ENCODE measurements at places on chromosomes 5 and 9.
A peak's percentile ranks its signal among the peaks of the same experiment; 100 is the strongest.

DNA sequence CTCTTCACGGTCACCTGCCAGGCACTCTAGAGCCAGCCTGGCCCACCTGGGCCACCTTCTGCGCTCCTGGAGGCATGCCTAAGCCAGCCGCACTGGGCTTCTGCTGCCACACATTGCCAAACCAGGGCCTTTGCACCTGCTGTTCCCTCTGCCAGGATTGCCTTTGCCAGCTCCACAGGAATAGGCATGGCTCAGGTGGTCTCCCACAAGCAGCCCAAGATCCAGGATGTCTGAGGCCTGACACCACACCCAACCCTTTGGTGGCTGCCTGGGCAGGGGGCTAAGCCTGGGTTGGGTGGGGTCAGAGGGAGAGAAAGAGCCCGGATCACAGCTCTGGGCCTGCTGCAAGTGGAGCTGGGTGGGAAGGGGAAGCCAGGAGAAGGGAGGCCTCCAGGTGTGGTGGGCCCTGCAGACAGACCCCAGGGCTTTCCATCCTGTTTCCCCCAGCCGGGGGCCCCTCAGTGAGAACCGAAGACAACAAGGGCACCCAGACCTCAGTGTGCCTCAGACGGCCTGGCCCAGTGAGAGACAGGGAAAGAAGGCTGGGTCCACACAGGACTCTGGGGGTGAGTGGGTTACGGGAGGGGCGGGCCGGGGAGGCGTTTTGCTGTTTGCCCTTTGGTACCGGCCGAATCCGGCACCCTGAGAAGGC is 672 bp upstream of the SUSD3 start:
- no peak for DNase-seq

DNA sequence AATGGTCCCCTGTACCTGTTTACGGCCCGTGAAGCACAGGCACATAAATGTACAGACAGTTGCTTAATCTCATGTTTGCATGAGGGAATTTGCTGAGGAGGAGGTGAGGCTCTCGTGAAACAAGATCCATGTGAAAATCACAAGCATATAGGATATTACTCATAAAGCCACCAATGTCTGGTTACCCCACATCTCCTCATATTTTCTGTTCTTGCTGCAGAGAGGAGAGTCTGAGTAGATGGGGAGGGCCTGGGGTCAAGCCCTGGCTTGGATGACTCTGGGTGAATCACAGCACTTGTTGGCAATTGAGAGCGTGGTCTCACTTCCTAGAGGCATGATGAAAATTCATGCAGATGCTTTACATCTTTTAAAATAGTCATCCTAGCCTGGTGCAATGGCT is 975 bp downstream of the AGXT2 start:
- no peak for DNase-seq

DNA sequence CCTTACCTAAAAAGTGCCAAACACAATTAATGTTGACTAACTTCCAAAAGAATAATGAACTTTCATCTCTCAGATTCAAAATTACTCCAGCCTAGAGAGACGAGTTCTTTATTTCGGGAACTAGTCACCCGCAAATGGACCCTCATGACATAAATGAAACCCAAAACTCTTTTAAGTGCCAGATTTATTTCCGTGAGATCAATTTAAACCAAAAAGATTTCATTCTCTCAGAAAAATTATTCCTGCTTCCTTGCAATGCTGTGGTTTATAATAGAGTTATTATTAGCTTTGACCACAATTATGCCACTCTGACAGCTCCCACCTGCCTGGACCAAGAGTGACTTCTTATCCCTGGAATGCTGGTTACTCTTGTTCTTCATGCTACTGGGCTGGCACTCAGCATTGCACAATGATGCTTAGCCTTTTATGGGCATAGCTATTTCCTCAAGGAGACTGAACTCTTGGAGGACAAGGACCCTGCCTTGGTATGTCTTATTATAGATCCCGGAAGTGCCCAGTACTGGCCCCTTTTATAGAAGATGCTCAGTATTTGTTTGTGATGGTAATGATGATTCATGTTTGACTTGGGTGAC is 183.5 kb downstream of the SNX18 start:
- DNase-seq, result no peak

DNA sequence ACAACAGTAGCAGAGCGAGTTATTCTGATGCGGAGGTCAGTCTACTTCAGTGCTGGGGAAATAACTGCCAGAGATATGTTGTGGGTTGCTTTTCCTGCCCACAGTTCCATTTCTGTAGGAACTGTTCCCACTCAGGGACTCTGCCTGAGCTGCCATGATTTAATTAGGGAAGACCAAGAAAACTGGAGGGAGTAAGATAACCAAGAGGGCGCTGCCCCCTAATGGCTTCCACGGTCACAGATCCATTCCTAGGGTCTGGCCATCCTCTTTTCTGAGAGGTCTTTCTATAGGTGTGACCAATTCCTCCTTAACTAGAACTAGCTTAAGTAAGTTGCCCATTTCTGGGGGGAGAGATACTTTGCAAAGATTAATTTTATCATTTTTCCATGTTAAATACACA is 125.9 kb downstream of the APBA1 start:
- no peak for DNase-seq

GRCh38 chr5:45623832-45624231 is 72.3 kb downstream of the HCN1 start:
- DNase-seq, result no peak

DNA sequence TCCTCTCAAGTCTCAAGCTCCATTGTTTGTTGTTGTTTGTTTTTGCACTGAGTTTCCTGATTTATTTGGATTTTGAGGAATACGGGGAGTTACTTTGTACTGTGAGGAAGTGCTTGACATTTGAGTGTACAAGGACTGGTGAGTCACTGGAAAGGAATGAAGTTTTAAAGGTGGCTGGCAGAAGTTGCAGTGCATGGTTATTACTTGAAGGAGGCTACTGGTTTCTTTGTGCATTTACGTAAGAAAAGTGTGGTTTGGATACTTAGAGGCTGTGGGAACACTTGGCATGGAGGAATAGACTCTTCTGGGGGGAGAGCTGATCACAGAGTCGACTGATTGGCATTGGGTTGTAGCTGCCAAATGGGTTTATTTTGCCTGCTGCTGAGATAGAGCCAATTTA is 919.0 kb downstream of the TAF11L14 start:
- DNase-seq, result no peak

DNA sequence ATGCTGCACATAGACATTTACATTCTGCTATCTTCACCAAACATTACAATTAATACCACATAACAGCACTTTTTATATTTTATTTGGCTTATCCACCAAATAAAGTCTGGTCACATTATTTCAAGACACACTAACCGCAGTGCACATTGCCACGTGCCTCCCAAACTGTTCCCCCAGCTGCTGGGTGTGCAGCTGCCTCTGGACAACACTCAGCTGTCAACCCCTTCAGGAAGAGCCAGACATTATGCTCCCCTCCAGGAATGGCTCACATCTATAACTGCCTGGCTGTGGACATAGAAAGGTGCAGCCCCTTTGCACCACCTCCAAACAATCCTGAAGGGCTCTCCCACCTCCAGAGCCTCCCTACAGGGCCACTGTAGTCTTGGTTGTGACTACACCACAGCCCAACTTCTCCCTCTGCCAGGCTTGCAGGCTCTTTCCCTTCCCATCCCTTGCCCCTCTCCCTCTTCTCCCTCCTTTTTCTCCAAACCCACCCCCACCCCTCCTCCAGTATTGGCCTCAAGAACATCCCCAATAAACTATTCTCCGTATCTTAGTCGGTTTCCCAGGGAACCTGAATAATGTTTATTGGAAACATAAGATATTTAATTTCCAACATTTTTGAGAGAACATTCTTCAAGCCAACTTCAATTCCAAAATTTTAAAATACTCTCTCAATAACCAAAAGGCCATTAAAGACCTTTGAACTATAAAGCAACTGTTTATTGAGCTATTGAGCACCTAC is 372.3 kb downstream of the CTNND2 start:
- DNase-seq, result no peak

- no peak for DNase-seq
Observed at GRCh38 chr9:79742110-79742721, 170.5 kb downstream of the TLE4 start.

- no peak for DNase-seq
Observed at GRCh38 chr5:98217138-98217537, 556.3 kb upstream of the RGMB start.

DNA sequence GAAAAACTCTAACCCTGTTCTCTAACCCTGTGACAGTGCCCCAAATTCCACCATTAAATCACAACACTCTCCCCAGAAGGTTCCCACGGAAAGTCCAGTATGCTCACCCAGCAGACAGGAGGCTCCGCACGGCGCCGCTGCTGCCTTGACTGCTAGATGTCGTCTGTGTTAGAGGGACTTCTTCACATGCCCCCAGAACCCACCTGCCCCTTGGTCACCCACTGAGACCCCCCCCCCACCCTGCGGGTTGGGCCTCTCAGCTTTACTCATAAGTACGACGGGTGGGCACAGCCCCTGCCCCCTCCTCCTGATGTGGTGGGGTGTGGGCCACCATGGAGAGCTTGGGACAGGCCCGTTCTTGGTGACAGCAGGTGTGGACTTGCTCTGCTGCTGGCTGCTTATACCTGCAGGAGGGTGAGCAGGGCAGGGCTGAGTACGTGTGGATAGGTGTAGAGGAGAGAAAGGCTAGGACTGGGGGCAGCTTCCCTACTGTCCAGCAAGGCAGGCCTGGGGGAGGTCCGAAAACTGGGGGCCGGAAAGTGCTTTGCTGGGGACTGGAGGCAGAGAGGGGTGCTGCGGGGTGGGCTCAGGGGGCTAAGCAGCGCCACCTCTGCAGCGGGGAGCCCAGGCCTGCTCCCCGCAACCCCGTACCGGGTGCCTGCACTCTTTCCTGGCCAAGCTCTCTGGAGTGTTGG is 57.5 kb upstream of the OLFM1 start:
- DNase-seq, result no peak

GRCh38 chr5:17678751-17679324 is 44.6 kb downstream of the TAF11L14 start:
- no peak for DNase-seq

GRCh38 chr5:82104872-82105271 is 133.0 kb downstream of the ATG10 start:
- DNase-seq, result peak; percentile 17

DNA sequence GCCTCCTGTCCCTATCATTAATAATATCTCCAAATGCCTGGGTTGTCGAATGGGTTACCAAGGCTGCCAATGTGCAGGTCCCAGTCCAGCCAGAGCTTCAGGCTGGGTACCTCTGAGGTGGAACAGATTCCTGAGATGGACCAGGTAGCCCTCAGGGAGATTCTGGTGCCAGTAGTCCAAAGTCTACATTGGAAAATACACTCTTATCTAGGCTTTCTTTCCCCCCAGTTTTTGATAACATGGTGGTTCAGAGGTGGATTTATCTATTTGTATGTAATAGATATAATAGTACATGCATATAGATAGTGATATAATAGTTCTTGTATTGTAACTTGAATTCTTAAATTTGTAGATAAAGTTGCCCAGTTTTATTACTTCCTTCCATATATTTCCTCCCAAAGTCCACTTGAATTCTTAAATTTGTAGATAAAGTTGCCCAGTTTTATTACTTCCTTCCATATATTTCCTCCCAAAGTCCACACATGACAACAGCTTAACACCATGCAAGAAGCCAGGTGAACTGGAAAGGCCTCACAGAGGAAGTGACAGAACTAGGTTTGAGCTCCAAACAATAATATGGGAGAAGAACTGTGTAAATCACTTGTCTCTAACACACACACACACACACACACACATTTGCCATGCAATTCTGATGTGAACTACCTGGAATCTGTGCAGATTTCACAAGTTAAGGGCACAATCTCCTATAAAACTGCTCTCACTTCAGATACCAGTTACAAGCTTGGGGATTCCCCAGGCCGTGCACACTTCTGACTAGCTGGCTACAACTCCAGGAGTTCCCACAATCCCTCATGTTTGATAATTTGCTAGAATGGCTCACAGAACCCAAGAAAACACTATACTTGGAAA is 30.7 kb upstream of the ERAP1 start:
- DNase-seq, result no peak

- DNase-seq, result no peak
Observed at GRCh38 chr5:61290791-61291210, 41.3 kb upstream of the ZSWIM6 start.

- no peak for DNase-seq
Observed at GRCh38 chr5:1420211-1421195, 24.7 kb downstream of the SLC6A3 start.

DNA sequence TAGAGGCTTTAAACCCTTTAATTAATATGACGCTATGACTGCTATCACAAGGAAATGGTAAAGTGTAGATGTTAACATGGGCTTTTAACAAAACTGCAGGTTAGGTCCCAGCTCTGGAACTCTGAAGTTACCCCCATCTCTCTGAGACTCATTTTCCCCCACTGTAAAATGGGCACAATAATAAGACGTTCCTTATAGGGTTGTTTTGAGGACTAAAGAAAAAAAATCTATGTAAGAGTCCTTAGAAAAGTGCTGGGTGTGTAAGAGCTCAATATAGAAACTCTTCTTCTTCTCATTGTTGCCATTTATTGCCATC is 45.8 kb upstream of the STK32A start:
- no peak for DNase-seq

Measured in central memory CD4-positive, alpha-beta T cell (primary cell).